Stimulated activated CD4-positive, alpha-beta T cell treated with anti-CD3 and anti-CD28 coated beads, Interleukin-15, amount 100 ng/mL, for 1 hour (primary cell): ENCODE measurements at places on chromosomes 6 and 20.

DNA sequence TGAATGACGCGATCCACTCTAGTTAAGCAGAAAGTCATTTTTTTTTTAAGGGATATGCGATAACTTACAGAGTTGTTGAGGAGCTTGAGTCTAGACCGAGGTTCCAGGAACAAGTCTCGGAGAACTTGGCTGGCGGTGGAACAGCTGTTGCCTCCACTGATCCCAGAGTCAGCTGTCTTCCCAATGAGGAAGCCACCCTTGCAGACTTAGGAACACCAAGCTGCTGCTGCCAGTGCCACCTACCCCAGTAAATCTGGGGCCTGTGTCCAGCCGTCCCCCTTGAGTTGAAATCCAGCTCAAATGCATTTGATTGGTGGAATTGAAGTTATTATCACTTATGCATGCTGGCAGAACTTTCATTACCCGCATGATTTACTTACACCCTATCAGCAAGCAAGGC is 6.7 kb downstream of the PFDN4 start:
- no peak for DNase-seq

DNA sequence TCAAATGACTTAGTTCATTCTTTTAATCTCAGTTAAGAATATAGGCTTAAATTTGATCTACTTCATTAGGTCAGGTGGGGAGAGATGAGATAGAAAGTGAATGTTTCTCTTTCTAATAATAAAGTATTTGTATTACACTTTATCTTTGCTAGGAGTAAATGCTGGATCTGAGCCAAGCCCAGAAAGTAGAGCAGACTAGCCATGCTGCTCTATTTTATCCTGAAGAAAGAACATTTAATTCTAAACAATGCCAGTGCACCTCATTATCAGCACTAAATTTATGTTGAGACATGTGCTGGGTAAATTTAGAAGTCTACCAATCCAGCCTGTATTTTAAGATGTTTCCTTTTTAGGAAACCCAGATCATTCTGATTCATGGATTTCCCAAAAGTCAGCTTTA is 43.5 kb downstream of the AKIRIN2 start:
- DNase-seq = no peak

DNA sequence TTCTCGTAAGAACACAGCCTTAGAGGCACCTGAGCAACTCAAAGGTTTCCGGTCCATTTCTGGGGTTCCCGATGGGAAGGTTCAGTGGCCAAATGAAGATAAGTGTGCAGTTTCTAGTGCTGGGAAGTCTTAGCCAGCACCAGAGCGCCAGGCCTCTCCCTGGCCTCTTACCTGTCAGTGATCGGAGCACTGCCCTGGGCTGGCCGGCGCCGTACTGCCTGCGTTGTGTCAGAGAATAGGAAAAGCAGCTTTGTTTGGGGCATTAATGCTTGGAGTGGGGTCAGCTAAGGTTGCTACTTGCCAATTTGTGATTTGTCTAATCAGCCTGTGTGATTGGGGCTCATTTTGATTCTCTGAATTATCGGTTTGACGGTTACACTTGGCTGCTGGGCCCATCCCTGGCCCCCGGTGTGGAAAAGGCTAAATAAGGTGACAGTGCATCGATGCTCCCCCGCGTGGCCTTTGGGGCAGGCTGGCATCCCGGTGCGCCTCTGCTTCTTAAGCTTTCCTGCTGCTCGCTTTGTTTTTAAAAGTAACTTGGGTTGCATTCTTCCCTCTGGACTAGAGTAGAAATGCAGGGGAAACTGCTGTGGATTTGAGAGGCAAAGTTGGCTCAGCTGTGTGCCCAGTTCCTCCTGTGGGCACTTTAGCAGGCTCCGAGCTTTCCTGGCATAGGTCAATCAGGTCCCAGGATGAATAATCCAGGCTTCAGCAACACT is 51.8 kb downstream of the TCP11 start:
- DNase-seq = no peak

DNA sequence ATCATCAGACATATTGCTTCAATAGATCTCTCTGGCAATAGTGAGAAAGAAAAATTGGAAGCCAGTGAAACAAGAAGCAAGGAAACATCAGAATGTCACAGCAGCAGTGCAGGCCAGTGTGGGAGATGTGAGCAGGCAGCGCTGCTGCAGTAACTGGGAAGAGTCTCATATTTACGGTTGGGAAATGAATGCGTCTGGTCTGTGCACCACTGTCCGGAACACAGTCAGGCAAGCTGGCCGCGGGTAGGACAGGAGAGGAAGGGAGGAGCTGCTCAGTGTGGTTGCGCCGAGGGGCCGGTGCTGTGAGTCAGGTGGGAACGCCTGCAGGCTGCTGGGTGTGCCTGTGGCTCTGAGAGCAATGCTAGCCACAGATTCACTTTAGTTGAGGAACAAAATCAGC is 6.4 kb upstream of the PSMG4 start:
- no peak for DNase-seq

- DNase-seq = no peak
Observed at GRCh38 chr6:134328792-134329191, 10.9 kb upstream of the SGK1 start.

- no peak for DNase-seq
Observed at GRCh38 chr6:56996401-56996800, 41.5 kb downstream of the BEND6 start.
